ENCODE measurements at places on chromosomes 11 and 22.

- DNase-seq = no peak
Observed at GRCh38 chr11:19433367-19433766, 192.6 kb upstream of the E2F8 start.

- DNase-seq = peak; percentile 94
Observed at GRCh38 chr22:38177926-38178604, 3.6 kb downstream of the PLA2G6 start.

GRCh38 chr11:15816260-15816871 is 540.0 kb downstream of the SOX6 start:
- peak; percentile 95 for DNase-seq

- peak; percentile 83 for DNase-seq
Observed at GRCh38 chr22:39253435-39254070, 8.8 kb upstream of the PDGFB start.

GRCh38 chr22:19022755-19023154 is 86.7 kb upstream of the PRODH start:
- no peak for DNase-seq

DNA sequence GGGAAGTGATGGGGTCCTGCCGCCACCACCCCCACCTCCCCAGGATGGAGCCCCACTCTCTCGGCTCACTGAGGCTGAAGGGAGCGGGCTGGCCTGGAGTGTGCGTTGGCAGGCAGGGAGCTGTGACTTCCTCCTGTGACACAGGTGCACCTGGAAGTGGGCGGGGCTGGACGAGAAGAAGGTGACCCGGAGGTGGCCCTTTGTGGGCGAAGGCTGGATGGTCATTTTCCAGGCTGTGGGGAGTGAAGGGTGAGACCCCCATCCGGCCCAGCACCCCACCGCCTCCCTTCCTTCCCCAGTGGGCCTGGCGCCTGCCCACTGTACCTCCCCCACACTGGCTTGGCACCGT is 15.3 kb downstream of the IL17REL start:
- DNase-seq = no peak

DNA sequence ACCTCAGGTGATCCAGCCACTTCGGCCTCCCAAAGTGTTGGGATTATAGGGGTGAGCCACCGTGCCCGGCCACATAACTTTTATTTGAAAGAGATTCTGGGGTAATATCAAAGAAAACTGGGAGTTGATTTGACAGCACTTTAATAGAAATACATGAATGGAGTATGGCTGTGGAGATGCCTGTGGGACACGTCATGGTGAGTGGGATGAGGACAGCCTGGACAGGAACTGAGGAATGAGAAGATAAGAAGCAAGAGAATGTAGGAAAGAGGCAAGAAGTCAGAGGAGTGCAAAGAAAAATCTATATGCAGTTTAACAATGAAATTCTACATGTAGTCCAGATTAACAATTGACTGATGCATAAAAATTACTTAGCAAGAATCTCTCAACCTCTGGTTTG is 31.0 kb downstream of the SLC22A6 start:
- peak; percentile 18 for DNase-seq

GRCh38 chr11:91241226-91241625 is 983.4 kb upstream of the FAT3 start:
- no peak for DNase-seq

DNA sequence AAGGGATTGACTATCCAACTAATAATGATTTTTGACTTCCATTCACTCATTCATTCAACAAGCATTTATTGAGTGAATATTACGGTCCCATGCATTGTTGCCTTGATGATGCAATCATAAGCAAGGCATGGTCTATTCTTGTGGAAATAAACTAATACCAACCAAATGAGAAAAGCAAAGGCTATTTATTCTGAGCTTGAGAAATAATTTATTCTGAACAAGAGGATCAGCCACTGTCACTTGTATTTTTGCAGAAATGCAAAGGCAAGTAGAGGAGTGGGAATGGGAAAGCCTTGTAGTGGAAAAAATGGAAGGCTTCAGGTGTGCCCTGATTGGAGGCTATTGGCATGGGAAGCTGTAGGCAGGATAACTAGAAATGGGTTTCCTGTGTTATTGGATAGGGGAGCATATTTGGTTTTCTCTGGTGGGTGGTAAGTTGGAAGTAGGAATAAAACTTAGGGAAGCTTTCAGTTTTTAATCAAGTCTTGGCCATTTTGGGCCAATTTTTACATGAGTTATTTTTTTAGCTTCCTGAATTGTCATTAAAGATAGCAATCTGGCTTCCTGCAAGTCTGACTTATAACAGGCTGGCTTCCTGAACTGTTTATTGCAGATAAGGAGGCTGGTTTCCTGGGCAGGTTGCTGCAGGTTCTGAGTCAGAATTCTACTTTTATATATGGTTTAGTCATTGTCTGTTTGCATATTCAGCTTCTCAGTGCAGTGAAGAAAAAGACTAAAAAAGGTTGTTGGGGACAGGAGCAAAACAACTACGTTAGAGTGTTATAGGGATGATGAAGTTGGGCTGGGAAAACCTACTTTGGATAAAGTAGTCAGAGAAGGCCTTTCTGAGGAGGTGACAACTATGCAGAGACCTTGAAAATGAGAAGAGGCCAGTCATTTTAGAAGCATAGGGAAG is 106.7 kb downstream of the APIP start:
- peak; percentile 47 for DNase-seq

- DNase-seq = no peak
Observed at GRCh38 chr22:17769013-17769715, 5.1 kb downstream of the BID start.

DNA sequence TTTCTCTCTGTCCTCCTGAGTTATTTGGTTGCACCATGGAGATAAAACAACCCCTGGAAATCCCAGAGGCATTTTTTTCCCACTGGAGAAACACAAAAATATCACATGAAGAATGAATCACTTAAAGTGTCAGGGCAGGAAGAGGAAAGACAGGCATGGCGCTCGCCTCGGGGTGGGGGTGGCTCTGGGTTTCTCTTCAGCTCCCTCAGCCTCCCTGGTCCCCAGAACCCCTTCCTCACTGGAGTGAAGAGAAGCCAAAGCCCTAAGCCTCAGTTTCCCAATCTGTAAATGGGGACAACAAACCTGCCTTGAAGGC is 938 bp downstream of the SHISAL1 start:
- DNase-seq = peak; percentile 89
